Memory B cell (primary cell): ENCODE measurements at places on chromosomes 7 and 10.

GRCh38 chr10:46542567-46543465, 13.6 kb downstream of the GPRIN2 start:
- H3K27me3 ChIP-seq: peaks cover 14% of the 10 kb centered on the region
- H3K4me3 ChIP-seq: no peak overlapping the region
- no peaks in the 10 kb centered on the region for H3K4me1 ChIP-seq
- H3K36me3 ChIP-seq: no peaks in the 10 kb centered on the region

- no peak for DNase-seq
- no peak overlapping the region for H3K27ac ChIP-seq
- H3K4me1 ChIP-seq: peaks cover 34% of the 10 kb centered on the region
- H3K36me3 ChIP-seq: peaks cover 6% of the 10 kb centered on the region
- no peaks in the 10 kb centered on the region for H3K27me3 ChIP-seq
These were observed 73.4 kb downstream of the SGMS1 start for GRCh38 chr10:50550291-50550839.

DNA sequence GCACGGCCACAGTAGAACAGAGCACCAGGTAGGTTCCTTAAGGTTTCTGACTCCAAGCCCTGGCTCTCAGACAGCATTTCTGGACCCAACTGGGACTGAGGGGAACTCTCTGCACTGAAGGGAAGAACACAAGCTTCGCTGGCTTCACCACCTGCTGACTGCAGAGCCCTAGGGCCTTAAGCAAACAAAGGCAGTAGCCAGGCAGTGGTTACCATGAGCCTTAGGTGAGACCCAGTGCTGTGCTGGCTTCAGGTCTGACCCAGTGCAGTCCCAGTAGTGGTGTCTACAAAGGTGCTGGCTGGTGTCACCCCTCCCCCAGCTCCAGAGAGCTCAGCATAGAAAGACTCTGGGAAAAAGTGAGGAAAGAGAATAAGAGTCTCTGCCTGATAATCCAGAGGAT, 59.5 kb downstream of the SIRT1 start:
- DNase-seq: no peak
- H3K4me1 ChIP-seq: peaks cover 3% of the 10 kb centered on the region
- no peak overlapping the region for H3K27ac ChIP-seq

- no peaks in the 10 kb centered on the region for H3K36me3 ChIP-seq
- H3K27me3 ChIP-seq: peaks cover 4% of the 10 kb centered on the region
- peaks cover 13% of the 10 kb centered on the region for H3K4me1 ChIP-seq
These were observed 171.0 kb downstream of the TRIL start for GRCh38 chr7:28787106-28787505.

GRCh38 chr7:35019179-35019729, 18.0 kb downstream of the DPY19L1 start:
- no peak for DNase-seq
- peaks cover 3% of the 10 kb centered on the region for H3K4me1 ChIP-seq
- H3K27ac ChIP-seq: no peak overlapping the region
- no peak overlapping the region for H3K4me3 ChIP-seq
- H3K36me3 ChIP-seq: peaks cover 7% of the 10 kb centered on the region

GRCh38 chr7:93985101-93985500, 19.1 kb downstream of the BET1 start:
- H3K27ac ChIP-seq: no peak overlapping the region
- H3K36me3 ChIP-seq: no peaks in the 10 kb centered on the region
- H3K4me3 ChIP-seq: no peak overlapping the region
- H3K27me3 ChIP-seq: no peaks in the 10 kb centered on the region
- peaks cover 11% of the 10 kb centered on the region for H3K4me1 ChIP-seq
- no peak for DNase-seq

DNA sequence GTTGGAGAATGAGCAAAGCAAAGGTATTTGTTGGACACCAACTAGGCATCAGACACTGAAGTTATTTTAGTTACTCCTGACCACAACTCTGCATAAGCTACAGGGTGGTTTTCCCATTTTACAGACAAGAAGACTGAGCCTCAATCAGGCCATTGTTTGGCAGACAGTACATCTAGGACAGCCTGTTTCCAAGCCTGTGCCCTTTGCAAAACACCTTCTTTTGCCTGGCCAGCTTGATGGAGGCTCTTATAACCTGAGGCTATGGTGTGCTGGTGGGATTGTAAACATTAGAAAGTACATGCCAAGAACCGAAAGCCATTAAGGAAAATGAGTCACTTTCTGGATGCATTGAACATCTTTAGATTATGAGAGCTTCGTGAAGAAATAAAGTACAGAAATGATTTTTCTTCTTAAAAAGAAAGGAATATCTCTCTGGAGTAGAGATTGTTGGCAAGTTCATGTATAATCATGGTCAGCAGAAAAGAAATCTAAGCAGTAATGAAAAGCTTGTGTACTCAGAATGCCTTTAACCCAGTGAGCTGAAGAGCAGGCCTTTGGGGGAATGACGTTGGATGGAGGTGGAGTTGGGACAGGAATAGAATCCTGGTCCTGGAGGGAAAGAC, 140.6 kb downstream of the KIAA1217 start:
- no peak overlapping the region for H3K4me3 ChIP-seq
- H3K4me1 ChIP-seq: no peaks in the 10 kb centered on the region
- no peaks in the 10 kb centered on the region for H3K27me3 ChIP-seq
